NCI-H446 (cell line): ENCODE measurements at places on chromosomes 16 and 17.

DNA sequence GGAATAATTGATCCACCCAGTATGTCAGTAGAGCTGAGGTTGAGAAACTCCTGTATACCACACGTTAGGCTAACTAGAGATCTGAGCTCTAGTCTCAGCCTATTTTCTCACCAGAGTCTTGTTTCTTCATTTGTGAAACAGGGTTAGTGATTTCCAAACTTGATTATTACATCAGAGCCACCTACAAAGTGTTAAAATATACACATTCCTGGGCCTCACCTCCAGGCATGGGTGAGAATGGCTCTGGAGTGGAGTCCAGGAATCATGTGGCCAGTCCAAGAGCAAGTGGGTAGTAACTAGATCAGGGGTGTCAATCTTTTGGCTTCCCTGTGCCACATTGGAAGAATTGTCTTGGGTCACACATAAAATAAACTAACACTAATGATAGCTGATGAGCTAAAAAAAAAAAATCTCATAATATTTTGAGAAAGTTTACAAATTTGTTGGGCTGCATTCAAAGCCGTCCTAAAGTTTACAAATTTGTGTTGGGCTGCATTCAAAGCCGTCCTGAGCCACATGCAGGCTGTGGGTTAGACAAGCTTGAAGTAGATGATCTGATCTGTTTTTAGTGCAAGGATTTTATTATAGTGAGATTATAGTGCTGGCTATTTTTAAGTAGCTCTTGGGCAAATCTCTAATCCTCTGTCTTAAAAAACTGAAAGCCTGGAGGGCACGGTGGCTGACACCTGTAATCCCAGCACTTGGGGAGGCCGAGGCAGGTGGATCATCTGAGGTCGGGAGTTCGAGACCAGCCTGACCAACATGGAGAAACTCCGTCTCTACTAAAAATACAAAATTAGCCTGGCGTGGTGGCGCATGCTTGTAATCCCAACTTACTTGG, 20.4 kb downstream of the PRCD start:
- no peak for DNase-seq

DNA sequence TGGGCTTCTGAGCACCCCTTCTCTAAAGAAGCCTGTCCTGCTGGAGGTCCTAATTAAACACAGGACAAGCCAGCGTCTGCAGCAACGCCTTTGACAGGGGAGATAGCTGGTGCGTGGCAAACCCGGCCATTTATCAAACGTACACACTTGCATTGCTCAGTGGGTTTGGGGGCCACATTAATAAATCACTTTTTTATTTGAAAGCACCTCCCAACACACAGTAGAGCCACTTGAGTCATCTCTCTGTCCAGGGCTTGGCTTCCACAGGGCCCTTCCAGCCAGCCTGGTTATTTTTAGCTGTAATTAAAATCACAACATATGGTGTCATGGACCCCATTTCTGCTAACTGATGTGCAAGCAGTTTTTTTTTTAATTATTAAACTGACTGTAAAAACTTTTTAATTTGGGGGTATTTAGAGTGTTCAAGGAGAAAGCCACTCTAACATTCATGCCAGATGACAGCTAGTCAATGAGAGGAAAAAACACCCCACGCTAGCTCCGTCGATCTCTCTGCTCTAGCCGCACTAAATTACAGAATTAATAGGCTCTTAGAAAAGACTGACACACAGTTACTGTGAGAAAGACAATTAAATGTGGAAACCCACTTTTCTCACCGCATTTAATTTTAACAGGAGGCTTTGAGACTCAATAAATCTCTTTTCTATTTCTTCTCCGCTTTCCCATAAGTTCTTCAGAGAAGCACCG, 201.0 kb upstream of the WSCD1 start:
- no peak for DNase-seq

DNA sequence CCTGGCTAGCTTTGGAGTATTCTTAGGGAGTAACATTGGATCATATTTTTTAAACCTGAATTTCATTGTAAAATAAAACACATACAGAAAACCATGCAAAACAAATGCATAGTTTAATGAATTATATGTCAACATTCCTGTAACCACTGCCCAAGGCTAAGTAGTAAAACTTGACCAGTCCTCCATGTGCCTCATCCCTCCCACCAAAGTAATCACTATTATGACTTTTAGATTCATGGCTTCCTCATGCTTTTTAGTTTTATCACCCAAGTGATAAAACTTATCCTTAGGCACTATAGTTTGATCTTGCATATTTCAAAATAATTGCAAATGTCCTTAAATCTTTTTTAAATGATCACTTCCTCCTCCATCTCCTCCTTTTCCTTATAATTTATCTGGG, 20.4 kb downstream of the PRKCA start:
- no peak for DNase-seq

DNA sequence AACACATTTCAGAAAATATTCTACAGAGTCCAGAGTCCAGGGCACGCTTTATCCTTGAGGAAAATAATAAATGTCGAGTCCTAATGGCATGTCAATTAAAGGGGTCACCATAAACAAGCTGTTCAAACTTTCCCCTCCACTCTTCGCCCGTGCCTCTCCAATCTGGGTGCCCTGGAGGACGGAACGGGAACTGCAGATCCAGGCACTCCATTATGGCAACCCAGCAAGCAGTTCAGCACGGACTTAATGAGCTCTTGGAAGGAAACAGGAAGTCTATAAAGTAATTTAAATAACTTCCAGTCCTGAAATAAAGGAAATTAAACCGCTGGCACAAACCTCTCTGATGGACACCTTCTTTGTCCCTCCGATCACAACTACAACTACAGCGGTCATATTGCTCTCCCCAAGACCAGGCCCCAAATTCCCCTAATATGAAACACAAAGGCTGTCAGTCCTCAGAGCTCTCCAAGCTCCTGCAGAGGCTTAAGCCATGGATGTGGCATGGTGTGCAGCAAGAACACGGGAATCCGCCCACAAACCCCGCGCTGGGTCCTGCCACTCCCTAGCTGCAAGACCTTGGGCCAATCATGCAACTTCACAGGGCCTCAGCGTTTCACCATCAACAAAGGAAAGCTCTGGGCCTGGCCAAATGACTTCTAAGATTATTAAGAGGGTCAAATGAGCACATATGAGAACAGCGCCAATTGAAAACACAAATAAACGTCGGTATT, 52.6 kb downstream of the ZFHX3 start:
- no peak for DNase-seq
